ENCODE measurements at places on chromosomes 12 and 14.

DNA sequence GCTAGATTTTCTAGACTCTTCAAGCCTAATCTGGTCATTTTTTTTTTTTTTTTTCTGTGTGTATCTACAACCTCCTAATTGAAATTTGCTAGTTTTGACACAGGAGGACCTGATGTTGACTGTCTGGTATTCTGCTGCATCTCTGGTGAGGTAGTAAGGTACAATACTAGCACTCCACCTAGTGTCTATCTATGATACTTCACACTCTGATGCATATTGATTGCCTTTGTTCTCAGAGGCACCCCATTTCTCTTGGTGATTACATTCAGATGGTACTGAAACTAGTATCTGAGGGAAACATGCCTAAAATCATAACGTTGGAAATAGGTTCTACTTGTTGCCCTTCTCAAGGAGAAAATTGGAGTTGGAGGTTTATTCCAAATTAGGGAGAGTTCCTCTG, 930.5 kb upstream of the NOVA1 start:
- DNase-seq, result no peak

DNA sequence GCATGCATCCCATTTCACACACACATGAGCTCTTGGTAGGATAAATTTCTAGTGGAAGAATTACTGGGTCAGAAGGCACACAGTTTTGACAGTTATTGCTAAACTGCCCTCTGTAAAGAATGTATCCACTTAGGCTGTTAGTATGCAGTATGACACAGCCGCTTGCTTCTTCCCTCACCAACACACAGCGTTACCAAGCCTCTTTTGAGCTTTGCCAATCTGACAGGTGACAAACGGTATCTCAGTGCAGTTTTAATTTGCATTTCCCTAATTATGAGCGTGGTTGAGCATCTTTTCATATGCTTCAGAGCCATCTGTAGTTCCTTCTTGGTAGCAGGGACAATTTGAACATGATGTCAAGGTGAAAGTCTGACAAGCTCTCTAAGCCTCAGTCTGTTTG, 42.9 kb downstream of the HRK start:
- DNase-seq, result no peak

GRCh38 chr12:119781804-119782203, 95.3 kb downstream of the CIT start:
- DNase-seq, result no peak

DNA sequence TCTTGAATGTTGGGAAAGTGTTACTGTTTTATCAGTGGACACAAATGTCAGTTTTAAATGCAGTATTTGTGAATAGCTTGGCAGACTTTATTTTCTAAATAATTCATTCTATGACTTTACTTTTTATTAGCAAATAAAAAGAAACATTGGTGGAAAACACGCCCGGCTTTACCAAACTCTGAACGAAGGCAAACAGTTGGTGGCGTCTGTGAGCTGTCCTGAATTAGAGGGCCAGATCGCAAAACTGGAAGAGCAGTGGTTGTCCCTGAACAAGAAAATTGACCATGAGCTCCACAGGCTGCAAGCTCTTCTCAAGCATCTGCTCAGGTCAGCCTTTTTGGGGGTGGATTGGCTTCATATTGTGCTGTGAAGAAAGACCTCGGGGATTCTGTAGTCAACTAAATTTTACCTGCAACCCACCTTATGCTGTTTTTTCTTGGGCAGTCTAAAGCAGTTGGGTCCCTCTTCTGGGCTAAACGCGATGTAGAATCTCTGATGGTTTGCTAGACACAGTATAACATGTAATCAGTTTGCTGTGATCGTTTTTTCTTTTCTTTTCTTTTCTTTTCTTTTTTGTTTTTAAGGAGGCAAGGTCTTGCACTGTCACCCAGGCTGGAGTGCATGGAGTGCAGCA, 156.4 kb downstream of the ESR2 start:
- DNase-seq, result no peak

- no peak for DNase-seq
Measured at GRCh38 chr12:11879306-11879705, 191.4 kb upstream of the BCL2L14 start.

GRCh38 chr12:89468648-89469326, 55.8 kb downstream of the GALNT4 start:
- DNase-seq, result no peak

- no peak for DNase-seq
Measured at GRCh38 chr14:23725980-23726710, 90.0 kb downstream of the DHRS2 start.

DNA sequence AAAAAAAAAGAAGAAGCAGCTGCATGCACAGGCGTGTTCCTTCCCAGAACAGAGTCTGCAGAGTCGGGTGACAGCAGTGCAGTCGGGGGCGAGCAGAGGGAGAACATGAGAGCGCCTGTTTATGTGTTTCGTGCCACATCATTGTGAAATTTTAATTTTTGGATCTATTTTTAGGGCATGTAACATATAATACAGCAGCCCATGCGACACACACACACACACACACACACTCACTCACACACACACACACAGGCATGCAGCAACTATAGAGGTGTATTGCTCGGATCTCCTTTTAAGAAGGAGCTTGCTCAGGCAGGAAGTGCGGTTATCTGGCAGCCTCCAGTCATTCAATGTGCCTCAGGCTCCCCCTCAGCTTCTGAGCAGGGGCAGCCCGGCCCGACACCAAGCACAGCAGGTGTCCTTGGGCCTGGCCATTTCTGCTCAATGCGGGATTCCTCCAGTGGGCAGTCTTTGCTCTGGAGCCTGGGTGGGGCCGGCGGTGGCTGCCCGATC, 71.8 kb downstream of the ZNF664 start:
- DNase-seq, result no peak

DNA sequence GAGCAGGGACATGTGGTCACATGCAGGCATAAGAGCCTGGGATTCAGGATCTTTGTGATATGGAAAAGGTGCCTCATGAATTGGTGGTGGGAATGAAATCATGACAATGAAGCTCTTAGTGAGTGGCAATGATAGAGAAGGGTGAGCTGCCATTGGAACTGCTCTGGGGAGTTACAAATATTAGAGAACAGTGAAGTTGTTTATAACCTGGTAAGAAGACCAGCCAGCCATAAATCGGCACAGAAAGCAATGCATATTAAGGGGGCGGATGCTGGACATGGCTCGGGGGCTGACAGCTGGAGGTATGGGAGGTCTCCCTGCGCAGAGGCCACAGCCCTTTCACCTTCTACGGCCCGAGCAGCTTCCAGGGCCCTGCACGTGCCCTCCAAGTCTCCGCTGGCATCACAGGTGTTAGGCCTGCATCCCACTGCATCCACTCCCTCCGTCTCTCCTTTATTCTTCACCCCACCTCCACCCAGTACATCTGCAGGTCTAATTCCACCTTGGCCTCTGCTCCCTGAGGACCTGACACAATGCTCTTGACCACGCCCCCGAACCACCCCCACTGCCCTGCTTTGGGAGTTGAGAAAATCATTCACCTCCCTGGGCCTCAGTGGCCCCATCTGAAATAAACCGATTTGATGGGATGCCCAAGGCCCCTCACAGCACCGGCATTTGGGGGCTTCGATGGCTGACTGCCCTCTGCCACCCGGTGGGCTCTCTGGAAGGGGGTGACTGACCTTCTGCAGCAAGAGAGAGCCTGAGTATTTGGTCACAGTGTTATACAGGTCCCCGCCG, 4.1 kb downstream of the CACNA2D4 start:
- no peak for DNase-seq

DNA sequence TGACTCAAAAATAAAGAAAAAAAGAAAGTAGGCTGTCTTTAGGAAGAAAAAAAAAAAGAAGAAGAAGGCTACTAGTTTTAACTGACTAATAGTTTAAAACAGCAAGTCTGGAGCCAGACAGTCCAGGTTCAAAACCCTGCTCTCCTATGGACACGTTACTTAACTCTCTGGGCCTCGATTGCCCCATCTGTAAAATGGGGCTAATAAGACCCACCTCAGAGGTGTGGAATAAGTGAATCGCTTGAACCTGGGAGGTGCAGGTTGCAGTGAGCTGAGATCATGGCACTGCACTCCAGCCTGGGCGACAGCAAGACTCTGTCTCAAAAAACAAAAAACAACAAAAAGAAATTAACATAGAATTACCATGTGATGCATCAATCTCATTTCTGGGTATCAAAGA, 10.5 kb upstream of the SCARB1 start:
- DNase-seq, result no peak
